ENCODE measurements at places on chromosomes 7 and 10. TPM values are rescaled to one million over a fixed set of nuclear protein-coding genes. Genes with fewer than 3 reads are reported as not detected.

SDK1 gene
- 0.15 TPM for total RNA-seq

LGI1 gene
- not detected for total RNA-seq

ENTPD1 gene
- 26.3 TPM for total RNA-seq

CTAGE4 gene
- 0.75 TPM for total RNA-seq

ARHGAP22 gene
- total RNA-seq, result 0.66 TPM

CTAGE6 gene
- not detected for total RNA-seq

FAM221A gene
- total RNA-seq, result 9.9 TPM

DNA sequence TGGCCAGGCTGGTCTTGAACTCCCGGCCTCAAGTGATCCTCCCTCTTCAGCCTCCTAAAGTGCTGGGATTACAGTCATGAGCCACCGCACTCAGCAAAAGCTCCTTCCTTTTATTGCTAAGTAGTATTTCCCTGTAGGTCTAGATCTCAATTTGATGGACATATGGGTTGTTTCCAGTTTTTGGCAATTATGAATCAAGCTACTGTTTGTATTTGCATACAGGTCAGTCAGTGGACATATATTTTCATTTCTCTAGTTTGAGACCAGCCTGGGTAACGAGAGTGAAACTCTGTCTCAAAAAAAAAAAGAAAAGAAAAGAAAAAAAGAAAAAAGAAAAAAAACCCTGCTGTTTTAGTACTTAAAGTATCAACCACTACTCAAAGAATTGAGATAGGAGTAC lies 6.4 kb upstream of the PRKRIP1 start:
- peaks cover 19% of the 10 kb centered on the region for H3K36me3 ChIP-seq
- no peaks in the 10 kb centered on the region for H3K27me3 ChIP-seq
- DNase-seq, result no peak

- no peak overlapping the region for H3K27ac ChIP-seq
- no peak overlapping the region for H3K4me3 ChIP-seq
- DNase-seq, result no peak
- H3K27me3 ChIP-seq, result no peaks in the 10 kb centered on the region
- peaks cover 4% of the 10 kb centered on the region for H3K36me3 ChIP-seq
Measured at GRCh38 chr10:102619281-102619981, 24.8 kb upstream of the TRIM8 start.

DNA sequence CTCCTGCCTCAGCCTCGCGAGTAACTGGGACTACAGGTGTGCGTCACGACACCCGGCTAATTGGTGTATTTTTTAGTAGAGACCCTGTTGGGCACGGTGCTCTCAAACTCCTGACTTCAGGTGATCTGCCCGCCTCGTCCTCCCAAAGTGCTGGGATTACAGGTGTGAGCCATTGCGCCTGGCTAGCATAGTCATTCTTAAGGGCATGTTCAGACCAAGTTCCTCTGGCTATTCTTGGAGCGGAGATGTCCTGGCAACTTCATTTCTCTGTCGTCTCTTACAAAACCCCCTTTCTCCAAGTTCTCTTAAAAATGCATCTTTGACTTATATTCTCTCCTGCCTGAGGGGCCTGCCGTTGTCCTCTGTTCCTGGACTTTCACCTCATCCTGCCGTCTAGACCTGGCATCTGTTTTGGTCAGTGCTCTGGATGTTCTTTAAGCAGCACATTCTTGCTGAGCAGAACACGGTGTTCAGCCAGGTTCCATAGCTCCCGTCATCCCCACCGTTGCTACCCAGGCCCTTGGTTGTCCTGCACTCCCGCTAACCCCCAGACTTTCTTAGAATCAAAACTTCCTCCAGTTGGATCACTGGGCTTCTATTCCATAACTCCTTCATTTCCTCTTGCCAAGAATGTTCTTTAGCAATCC lies 509.9 kb upstream of the GALNT17 start:
- no peaks in the 10 kb centered on the region for H3K36me3 ChIP-seq
- no peaks in the 10 kb centered on the region for H3K4me1 ChIP-seq
- no peak overlapping the region for H3K4me3 ChIP-seq
- no peak overlapping the region for H3K27ac ChIP-seq
- H3K27me3 ChIP-seq, result peaks cover 3% of the 10 kb centered on the region

- H3K27ac ChIP-seq, result no peak overlapping the region
- H3K4me3 ChIP-seq, result no peak overlapping the region
- H3K36me3 ChIP-seq, result no peaks in the 10 kb centered on the region
- H3K27me3 ChIP-seq, result peaks cover 10% of the 10 kb centered on the region
- no peak for DNase-seq
Measured at GRCh38 chr7:132458729-132459128, 117.5 kb downstream of the PLXNA4 start.

DNA sequence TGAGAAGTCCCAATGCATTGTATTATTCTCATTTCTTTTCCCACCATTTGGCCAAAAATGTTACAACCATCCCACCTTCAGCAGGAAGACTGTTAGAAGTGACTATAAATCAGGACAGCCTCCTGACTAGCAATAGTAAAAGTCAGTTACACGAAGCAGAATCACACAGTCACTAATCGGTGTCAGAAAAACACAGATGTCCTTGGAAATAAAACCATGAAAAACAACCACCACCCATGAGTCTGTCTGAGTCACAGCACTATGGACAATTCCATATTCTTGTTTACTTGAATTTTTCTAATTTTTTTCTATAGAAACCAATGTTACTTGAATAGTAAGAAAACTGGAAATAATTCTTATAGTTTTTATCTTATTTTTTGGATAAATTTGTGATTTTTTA lies 81.9 kb upstream of the FRMD4A start:
- H3K27me3 ChIP-seq, result peaks cover 24% of the 10 kb centered on the region
- no peaks in the 10 kb centered on the region for H3K36me3 ChIP-seq
- H3K4me3 ChIP-seq, result no peak overlapping the region
- no peak overlapping the region for H3K27ac ChIP-seq
- DNase-seq, result no peak

DNA sequence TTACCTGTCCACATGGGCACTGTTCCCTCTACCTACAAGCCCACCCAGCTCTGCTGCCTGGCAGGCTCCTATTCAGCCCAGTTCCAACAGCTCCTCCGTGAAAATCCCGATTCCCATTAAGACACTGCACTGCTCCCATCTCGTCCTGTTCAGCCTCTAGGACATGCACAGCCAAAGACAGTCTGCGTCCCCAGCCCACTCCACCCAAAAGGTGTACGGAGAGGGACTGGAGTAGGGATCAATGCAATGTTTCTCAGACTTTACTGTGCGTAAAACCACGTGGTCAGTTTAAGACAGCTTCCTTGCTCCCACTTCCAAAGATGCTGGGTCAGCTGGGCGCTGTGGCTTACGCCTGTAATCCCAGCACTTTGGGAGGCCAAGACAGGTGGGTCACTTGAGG lies 19.9 kb downstream of the FGFR2 start:
- no peak overlapping the region for H3K27ac ChIP-seq
- no peak for DNase-seq
- no peaks in the 10 kb centered on the region for H3K4me1 ChIP-seq
- H3K27me3 ChIP-seq, result no peaks in the 10 kb centered on the region
- H3K4me3 ChIP-seq, result no peak overlapping the region
- H3K36me3 ChIP-seq, result no peaks in the 10 kb centered on the region

DNA sequence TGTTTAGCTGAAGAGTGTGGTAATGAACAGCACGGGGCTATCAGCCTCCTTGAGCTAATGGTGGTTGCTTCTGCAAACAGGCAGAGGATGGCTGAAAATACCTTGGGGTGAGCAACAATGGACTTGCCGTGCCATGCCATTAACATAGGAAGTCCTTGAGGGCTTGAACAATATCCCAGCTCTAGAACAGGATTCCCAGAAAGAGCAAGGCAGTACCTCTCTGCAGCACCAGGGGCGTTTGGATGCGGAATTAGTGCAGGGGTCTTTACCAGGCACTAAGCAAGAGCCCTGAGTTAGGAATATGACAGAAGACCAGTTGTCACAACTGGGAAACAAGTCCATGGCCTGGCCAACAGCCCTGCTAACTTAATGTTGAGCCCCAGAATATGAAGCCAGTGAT lies 143.2 kb upstream of the COBL start:
- H3K27ac ChIP-seq, result no peak overlapping the region
- H3K4me3 ChIP-seq, result no peak overlapping the region
- no peaks in the 10 kb centered on the region for H3K4me1 ChIP-seq
- H3K27me3 ChIP-seq, result peaks cover 3% of the 10 kb centered on the region
- H3K36me3 ChIP-seq, result no peaks in the 10 kb centered on the region

- no peaks in the 10 kb centered on the region for H3K27me3 ChIP-seq
- no peak for DNase-seq
- H3K36me3 ChIP-seq, result no peaks in the 10 kb centered on the region
- no peak overlapping the region for H3K27ac ChIP-seq
- no peak overlapping the region for H3K4me3 ChIP-seq
Measured at GRCh38 chr10:80730522-80730921, 192.8 kb downstream of the SH2D4B start.

- no peak overlapping the region for H3K27ac ChIP-seq
- H3K4me1 ChIP-seq, result no peaks in the 10 kb centered on the region
- H3K27me3 ChIP-seq, result no peaks in the 10 kb centered on the region
- no peak overlapping the region for H3K4me3 ChIP-seq
- H3K36me3 ChIP-seq, result no peaks in the 10 kb centered on the region
Measured at GRCh38 chr7:14759785-14760184, 142.8 kb downstream of the DGKB start.

DNA sequence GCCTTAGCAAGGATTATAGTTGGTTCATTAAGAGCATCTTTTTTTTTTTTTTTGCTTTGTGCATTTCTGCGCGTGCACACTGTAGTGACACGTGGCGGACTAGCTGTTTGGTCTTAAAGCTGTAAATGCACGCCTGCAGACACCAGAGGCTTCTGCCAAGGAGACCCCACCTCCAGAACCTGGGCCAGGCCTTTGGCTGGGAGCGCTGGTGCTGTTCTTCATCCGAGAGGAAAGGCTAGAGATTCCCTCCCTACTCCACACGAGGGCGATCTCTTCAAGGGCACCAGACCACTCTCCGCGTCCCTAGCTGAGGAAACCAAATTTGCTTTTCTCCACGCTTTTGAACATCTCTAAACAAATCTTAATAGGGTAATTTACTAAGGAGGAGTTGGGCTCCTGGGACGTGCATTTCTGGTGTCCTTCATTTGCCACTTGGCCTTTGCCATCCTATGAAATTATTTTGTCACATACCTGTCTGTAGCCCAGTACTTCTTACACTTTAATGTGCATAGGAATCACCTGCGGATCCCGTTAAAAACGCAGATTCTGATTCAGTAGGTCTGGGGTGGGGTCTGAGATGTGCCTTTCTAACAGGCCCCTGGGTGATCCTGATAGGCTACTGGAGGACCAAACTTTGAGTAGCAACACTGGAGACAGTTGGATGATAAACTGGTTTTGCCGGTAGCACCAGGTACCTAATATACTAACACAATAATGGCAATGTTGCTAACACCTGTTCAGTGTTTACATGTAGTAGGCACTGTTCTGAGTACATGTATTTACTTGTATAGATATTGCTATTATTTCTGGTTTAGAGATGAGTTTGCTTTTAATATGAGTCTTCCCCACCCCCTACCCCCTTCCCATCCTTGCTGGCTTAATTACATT lies 1.3 kb upstream of the SLC26A5 start:
- H3K4me1 ChIP-seq, result no peaks in the 10 kb centered on the region
- no peak overlapping the region for H3K4me3 ChIP-seq
- H3K27me3 ChIP-seq, result peaks cover 48% of the 10 kb centered on the region
- no peaks in the 10 kb centered on the region for H3K36me3 ChIP-seq
- peak; percentile 5 for DNase-seq
- no peak overlapping the region for H3K27ac ChIP-seq

- DNase-seq, result no peak
- H3K27me3 ChIP-seq, result peaks cover 2% of the 10 kb centered on the region
Measured at GRCh38 chr10:125084614-125085257, 75.6 kb downstream of the CTBP2 start.

DNA sequence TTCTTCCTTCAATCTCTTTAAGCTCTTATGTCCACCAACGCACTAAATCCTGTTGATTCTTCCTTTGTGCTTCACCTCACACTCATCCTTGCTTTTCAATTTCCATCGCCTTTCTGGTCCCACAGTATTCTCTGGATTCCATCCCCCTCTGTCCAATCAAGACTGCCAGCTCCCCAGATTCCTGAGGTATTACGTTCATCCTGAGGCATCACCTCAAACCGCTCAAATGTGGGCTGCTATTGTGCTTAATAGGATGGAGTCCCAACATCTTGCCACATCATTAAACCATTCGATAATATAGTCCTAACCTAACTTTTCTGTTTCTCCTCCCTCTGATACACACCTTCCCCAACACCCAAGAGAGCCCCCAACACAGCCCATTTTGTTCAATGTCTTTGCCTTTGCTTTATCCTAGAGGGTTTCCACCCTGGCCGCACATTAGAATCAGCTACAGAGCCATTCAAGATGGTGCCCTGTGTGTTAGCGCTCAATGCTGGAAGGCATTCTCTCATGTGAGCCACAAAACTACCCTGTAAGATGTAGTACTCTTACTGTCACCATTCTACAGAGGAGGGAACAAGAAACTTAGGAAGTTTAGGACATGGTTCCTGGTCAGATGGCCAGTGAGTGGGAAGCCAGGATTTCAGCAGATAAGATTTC lies 79.5 kb upstream of the LEP start:
- H3K27me3 ChIP-seq, result peaks cover 51% of the 10 kb centered on the region
- no peaks in the 10 kb centered on the region for H3K36me3 ChIP-seq
- DNase-seq, result no peak
- H3K4me1 ChIP-seq, result peaks cover 6% of the 10 kb centered on the region

DNA sequence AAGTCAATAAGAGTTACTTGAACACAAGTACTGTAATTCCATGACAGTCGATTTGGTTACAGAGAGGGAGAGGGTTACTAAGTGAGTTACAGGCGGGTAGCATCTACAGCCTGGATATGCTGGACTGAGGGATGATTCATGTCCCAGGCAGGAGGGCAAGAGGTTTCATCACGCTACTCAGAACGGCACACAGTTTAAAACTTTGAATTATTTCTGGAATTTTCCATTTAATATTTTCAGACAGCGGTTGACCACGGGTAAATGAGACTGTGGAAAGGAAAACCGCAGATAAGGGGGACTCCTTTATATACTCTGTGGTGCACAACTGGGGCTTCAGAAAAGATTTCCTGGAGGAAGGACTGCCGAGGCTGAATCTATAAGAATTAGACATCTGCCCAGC lies 25.7 kb upstream of the LRRC4 start:
- no peaks in the 10 kb centered on the region for H3K27me3 ChIP-seq
- H3K4me3 ChIP-seq, result no peak overlapping the region
- H3K36me3 ChIP-seq, result peaks cover 7% of the 10 kb centered on the region
- no peak for DNase-seq

DNA sequence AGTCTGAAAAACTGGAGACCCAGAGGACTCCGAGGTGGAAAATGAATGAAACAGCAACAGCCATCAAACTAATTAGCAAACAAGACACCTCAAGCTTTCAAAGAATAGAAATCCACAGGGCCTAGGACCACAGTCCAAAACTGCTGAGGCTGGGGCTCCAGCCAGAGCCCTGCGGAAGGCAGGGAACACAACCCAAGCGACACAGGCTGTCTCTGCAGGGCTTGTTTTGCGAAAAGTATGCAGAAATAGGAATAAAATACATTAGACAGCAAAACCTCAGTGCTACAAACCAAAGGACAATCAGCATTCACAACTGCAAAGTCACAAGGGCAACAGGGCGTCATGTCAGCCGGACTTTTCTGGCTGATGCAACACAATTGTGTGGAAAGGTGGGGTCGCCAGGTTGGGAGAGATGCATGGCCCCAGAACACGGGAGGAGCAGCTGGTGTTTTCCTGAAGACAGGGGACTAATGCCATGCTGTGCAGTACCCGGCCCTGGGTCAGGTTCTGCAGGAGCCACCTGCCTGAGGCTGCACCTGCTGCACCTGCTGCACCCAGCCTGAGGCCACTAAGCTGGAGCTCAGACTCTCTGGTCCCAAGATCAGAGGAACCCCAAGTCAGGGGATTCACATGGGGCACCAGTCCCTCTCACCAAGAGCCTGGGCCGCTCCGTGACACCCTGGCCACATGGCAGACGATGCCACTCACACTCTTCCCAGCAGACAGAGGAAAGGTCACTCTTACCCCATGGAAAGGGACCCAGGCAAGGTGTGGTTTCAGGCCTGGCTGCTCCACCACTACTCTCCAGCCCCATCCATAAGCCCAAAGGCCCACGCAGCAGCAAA lies 74.2 kb downstream of the MAD1L1 start:
- no peak overlapping the region for H3K4me3 ChIP-seq
- DNase-seq, result no peak
- no peaks in the 10 kb centered on the region for H3K4me1 ChIP-seq
- no peaks in the 10 kb centered on the region for H3K36me3 ChIP-seq
